Activated naive CD4-positive, alpha-beta T cell (primary cell): ENCODE measurements at places on chromosomes 5 and 9.

GRCh38 chr5:132354381-132355139 is 14.9 kb upstream of the SLC22A5 start:
- DNase-seq: no peak

DNA sequence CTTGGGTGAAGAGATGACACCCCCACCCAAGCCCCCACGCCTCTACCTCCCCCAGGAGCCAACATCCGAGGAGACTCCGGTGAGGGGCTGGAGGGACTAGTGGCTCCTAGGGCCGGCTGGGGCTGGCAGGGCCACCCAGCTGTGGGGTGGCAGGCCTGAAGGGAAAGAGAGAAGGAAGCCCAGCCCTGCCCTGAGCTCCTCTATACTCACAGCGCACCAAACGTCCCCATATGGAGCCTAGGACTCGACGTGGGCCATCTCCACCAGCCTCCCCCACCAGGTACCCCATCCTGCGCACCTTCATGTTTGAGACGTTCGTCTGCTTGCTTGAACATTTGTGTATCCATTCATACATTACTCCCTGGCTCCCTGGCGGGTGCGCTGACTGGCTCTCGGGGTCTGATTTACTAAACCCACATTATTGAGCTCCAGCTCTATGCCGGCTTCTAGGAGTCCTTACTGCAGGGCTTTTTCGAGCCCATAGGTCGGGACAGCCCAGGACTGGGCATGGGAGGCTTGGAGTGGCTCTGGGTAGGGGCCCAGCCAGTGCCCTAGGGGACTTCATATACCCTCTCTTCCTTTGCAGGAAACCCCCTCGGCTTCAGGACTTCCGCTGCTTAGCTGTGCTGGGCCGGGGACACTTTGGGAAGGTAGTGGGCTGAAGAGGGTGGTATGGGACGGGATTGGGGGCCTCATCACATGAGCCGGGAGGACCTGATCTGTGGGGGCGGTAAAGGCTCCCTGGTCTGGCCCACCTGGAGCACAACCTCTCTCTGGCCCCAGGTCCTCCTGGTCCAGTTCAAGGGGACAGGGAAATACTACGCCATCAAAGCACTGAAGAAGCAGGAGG is 9.1 kb downstream of the ZDHHC12 start:
- DNase-seq: no peak

- no peak for DNase-seq
These were observed 370.7 kb downstream of the ZSWIM6 start for GRCh38 chr5:61702784-61703183.

DNA sequence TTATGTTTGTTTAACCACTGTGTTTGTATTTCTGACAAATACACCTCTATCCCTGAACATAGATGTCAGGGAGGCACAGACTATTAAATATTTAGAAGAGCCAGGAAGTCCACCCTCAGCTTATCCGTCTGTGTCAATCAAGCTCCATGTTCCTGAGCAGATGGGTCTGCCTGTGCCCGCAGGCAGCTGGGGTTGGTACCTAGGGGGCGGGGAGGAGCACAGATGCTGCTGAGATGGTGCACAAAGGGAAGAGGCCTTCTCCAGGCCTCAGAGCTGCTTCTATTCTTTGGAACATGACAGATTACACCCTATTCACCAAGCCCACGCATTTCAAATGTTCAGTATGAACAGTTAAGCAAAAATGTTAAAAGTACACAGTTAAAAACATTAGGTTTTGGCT is 142.1 kb downstream of the EPB41L4A start:
- no peak for DNase-seq

- DNase-seq: no peak
These were observed 15.5 kb downstream of the ATOX1 start for GRCh38 chr5:151742870-151743294.

DNA sequence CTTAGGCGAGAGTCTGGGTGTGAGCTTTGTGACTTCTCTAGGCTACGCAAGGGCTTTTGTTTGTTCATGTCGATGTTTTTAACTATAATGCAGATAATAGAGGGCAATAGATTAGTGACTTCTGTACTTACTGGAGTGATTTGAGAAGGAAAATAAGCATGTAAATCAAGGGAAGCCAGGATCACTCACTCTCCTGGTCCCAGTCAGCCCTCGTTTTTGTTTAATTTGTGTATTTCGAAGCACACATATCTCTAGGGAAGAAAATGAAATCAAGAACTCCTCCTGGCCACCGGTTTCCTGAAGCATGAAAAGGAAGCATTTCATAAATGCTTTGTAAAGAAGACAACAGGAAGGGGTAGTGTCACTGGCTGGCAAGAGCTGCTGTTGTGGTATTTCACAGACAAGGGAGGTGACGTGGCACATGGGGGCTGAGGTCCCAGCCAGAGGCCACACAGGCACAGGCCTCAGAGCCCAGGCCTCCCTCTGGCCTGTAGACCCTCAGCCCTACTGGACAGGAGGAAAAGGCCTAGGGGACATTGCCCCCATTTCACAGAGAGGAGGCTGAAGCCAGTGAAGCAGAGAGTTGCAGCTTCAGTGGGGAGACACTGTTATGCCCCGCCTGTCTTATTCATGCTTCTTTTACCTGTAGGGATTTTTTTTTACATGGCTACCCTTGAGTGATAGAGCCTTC is 34.1 kb downstream of the IRF1 start:
- no peak for DNase-seq

DNA sequence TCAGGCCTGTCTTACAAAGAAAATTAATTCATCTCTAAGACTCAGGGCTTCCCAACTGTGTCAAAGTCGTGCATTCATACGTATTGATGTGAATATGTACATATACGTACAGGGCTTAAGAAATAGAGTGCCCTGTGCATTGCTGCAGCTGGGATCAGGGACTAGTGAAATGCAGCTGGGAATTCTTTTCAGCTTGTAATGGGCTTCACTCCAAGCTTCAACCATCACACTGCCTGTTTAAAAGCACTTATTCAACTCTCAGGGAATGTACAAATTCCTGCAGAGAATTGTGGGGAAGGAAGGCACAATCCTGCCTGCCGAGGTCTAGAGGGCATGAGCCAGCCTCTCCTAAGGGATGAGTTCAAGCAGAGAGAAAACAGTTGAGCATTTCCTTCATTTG is 59.6 kb upstream of the MAN2A1 start:
- no peak for DNase-seq

- DNase-seq: no peak
These were observed 77.7 kb downstream of the ZNF354C start for GRCh38 chr5:179137643-179138567.

DNA sequence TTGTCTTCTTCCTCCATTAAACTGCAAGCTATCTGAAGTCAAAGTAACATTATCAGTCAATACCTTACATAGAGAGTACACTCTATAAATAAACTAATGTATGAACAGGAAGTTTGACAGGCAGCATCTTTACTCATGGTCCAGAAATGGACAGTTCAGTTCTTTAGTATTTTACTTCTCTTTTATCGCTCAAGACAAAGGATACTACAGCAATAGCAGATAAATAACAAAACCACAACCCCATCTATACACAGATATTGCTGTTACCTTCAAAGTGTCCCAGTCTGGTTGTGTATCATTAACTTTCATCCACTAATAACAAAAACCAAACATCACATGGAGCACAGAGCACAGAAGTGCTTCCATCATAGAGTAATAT is 46.4 kb downstream of the SEMA5A start:
- no peak for DNase-seq

DNA sequence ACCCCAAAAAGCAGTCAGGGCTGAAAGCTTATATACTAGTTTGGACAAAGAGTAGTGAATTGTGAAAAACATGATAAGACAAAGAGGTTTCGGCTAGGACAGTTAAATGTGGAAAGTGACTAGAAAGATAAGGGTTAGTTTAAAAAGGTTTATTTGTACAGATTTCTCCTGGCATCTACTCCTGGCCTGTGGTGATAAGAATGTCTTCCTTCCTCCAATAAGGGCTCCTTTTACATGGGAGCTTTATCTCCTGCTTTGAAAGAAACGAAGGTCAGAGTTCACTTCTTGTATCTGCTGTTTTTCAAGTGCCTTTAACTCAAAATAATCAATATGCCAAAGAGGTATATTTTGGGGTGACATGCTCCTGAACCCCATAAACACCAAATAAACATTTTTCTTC is 776.1 kb upstream of the COX7C start:
- no peak for DNase-seq

DNA sequence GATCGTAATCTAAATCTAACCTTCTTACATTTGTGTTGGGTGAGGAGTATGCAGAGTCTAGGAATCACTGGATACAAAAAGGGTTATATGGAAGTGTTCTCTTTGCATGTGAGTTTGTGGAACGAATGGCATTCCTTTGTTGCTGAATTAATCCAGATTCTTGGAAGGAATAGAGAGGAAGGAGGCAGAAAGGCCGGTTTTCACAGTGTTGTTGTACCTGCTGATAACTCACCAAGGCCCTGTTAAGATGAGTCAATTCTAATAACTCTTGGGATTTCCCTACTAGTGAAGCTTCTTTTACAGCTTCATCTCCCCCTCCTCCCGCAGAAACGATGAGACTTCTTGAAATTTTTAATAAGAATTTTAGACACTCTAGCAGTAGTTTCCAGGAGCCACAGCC is 84.0 kb downstream of the ZSWIM6 start:
- no peak for DNase-seq

GRCh38 chr5:154813158-154813557 is 37.2 kb downstream of the FAXDC2 start:
- no peak for DNase-seq

DNA sequence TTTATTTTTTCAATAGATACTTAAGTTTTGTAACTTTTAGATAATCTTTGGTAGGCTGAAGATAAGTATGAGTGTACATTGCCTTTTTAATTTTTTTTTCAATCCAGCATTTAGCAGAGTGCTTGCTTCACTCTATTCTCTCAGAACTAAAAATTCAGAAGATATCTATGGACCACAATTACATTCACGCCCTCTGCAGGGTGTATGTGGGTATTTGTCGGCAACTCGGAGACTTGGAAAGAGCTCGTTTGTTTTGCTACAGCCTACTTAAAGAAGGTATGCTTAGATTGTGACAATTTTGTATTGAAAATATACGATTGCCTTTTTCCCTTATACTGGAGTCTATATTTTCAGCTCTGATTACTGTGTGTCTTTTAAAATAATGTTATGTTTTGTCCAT is 43.8 kb downstream of the ICE1 start:
- no peak for DNase-seq

DNA sequence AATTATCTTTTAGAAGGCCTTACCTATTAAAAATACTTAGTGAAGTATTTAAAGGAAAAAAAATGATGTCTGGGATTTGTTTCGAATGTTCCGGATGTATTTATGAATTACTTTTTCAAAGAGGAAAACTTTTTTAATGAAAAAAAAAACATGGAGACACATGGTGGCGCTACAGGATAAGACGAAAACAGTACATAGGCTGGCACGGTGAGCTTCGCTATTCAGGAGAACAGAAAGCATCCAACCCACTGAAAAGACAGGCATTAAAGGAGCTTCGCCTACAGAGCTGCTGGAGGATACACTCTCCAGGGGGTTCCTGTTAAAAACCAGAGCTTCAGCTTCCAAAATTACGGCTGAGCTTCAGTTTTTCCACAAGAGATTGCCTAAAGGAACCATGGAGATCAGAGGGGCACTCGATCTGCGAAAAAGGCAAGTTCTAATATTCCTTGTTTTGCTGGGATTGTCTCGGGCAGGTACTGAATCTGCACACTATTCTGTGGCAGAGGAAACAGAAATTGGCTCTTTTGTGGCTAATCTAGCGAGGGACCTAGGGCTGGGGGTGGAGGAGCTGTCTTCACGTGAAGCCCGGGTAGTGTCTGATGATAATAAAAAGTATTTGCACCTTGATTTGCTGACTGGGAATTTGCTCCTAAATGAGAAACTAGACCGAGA is at the start of gene PCDHB14:
Gene PCDHB14 (plus strand): TSS at position 232 of the 672 bp plus-strand sequence. CDS start 163 bp downstream, at position 395.
- DNase-seq: no peak

- DNase-seq: no peak
These were observed 642.1 kb downstream of the KCTD16 start for GRCh38 chr5:144812763-144813162.

DNA sequence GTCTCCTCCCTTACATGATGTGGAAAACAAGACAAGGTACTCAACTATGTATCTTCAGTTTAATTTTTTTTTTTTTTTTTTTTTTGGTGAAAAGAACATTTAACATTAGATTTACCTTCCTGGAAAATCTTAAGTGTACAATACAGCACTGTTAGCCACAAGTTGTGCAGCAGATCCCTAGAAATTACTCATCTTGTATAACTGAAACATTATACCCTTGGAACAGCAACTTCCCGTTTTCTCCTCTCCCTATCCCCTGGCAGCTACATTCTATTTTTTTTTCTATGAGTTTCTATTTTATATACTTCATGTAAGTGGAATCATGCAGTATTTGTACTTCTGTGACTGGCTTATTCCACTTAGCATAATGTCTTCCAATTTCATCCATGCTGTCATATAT is 421.9 kb upstream of the FTMT start:
- no peak for DNase-seq

DNA sequence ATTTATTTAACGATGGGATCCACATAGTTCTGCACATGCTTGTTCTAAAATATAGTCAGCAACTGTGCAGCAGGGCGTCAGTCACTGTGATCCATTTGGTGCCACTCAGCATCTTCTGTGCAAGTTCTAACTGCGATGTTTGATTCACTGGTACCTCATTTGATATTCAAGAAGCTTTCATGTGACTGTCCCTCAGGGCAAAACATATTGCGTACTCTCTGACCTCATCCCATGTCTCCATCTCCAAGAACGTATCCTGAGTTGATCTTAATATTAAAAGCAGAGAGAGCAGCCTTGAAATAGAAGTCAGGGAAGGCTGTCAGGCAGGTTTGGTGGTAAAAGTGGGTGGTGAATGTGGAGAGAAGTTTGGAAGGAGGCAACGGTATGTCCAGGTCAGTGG is 116.5 kb upstream of the ATP10B start:
- no peak for DNase-seq

- no peak for DNase-seq
These were observed 59.9 kb upstream of the ALDH1B1 start for GRCh38 chr9:38332625-38333024.

DNA sequence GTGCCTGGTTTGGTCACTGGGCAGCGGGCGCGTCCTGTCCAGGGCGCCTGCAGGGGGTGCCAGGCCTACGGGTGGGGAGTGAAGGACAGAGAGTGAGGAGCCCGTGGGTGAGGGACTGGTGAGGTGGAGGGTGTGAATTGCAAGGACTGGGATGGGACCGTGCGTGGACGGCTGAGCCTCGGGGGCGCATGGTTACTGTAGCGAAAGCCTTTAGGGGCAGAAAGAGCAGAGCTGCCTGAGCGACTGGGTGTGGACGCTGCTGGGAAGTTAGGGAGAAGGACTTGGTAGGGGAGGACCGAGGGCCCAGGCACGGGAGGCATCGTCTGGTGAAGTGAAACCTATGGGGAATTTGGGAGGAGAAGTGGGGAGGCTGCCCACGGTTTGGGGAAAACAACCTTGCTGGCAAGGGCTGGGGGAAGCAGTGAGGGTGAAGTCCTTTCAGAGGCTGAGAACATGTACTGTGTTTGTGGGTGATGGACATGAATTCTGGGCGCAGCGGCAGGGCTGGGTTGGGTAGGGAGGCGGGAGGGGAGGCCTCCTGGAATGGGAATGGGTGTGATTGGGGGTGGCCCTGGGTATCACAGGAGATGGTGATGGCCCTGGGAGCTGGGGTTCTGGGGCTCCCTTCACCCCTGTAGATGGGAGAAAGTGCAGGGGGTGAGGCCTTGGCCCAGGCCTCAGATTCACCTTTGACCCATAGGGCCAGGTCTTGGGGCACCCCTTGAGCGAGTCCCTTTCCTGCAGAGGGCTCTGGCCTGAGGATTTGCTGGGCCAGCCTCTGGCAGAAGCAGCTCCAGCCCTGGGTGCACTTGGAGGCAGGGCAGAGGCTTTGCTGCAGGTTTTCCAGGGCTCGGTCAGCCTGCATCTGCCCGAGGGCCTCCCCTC is 1.7 kb upstream of the TOR4A start:
- no peak for DNase-seq
